ENCODE measurements at places on chromosomes 3 and 15.

- DNase-seq: no peak
Observed at GRCh38 chr15:73818308-73818985, 54.9 kb upstream of the TBC1D21 start.

DNA sequence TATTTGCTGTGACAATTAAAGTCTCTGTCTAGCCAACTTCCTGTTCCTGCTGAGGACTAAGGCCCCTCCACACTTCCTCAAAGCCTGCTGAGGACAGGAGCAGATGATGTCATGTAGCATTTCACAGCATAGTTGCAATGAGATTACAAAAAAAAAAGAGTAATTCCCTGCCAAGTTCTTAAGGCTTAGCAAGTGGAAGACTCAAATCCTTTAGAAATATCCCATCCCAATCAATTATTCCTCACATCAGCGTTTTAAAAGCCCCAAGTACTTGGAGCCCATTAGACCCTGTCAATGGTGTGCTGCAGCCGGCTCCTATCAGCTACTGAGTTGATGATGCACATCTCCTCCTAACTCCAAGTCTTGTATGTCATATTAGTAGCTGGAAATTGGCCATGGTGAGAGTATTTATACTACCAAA lies 51.7 kb downstream of the TRANK1 start:
- DNase-seq: no peak

GRCh38 chr3:193946945-193947344 lies 189.0 kb upstream of the HES1 start:
- DNase-seq: no peak

- DNase-seq: no peak
Observed at GRCh38 chr3:3191675-3192285, 12.3 kb upstream of the CRBN start.

- no peak for DNase-seq
Observed at GRCh38 chr3:8954938-8955763, 8.1 kb downstream of the RAD18 start.

GRCh38 chr3:143040261-143040879 lies 39.0 kb downstream of the U2SURP start:
- DNase-seq: no peak

DNA sequence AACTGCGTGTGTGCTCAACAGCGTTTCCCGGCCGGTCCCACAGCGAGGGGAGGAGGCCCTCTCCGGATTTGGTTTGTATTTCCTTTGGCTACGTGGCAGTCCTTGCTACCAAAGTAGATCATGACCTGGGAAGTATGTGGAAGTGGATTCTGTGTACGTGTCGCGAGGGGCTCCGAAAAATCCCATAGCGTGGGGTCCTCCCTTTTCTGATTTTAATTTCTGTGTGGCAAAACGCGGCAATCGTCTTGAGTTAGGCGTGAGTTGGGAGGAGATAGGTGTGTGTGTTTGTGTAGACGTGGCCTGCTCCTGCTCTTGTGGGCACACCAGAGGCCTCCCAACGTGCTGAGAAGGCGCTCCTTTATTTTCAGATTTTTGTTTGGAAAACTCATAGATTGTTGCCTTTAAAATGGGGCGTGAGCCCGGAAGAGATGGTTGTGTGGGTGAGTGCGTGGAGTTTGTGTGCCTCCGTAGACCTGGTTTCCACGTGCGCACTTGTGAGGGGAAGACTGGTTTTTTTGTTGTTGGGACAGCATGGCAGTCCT lies 1.2 kb downstream of the TRIM71 start:
- no peak for DNase-seq

DNA sequence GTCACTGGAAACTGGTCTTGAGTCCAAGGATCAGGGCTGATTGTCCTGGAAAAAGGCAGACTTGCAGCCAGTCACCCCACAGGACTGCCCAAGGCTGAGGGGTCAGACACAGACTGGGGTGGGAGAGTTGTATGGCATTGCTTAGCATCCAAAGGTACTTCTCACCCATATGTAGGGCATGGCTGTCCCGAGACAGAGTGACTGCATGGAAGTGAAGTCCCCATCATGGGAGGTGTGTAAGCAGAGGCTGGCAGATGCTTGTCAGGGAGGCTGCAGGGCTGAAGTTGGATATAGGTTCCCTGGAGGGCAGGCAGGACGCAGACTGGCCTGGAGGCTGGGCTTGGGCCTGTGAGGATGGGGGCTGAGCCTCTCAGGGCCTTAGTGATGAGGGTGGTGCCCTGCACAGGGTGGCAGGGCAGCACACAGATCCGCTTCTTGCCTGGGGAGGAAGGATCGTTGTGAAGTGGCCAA lies 31.1 kb downstream of the PSTPIP1 start:
- DNase-seq: no peak

DNA sequence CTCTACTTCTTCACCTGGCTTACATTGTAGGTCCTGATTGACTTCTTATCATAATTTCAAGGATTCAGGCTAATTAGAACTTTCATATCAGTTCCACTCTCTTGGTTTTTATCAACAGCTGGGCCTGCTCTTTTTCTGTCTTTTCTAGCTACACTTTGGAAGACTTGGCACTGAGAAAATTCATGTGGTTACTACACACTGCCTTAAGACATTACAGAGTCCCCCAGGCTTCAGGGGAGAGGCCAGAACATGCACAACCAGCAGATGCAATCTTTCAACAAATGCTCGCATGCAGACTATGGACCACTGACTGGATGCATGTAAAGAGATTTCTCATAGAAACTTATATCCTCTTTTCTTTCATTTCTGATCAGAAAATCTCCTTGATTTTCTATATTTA lies 423.5 kb downstream of the TUSC7 start:
- DNase-seq: no peak

- DNase-seq: peak; percentile 4
Observed at GRCh38 chr3:197256836-197257444, 41.5 kb downstream of the DLG1 start.

DNA sequence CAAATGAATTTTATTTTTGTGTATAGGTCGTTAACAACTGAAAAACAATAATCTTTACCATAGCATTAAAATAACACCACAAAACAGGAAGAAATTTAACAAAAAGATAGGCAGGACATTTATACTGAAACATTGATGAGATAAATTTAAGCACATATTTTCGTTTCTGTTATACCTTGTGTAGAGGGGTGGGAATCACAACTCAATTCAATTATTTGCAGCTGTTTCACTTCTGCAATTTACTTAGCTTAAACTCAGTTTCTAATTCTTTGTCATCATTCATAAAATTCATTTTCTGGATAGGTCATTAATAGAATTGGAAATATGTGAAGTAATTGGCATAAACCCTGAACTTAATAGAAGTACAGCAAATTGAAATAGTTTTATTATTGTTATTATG lies 42.3 kb downstream of the TP63 start:
- no peak for DNase-seq

- DNase-seq: no peak
Observed at GRCh38 chr3:136161516-136161915, 34.6 kb downstream of the MSL2 start.

DNA sequence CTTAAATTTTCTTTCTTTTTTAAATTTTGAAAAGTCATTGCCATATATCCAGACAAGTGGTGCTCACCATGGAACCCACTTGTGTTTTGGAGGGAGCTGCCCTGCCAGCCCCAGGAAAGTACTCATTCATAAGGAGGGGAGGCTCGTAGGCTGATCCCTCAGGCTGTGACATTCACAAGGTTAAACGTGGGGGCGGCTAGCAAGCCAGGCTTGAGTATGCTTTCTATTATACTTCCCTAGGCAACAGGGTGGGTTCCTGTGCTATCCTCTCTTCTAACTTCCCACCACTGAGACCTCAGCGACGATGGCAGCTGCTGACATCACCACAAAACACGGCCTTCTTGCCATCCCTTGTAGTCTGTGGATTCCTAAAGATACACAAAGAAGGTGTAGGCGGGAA lies 160.5 kb upstream of the C2CD4B start:
- no peak for DNase-seq

DNA sequence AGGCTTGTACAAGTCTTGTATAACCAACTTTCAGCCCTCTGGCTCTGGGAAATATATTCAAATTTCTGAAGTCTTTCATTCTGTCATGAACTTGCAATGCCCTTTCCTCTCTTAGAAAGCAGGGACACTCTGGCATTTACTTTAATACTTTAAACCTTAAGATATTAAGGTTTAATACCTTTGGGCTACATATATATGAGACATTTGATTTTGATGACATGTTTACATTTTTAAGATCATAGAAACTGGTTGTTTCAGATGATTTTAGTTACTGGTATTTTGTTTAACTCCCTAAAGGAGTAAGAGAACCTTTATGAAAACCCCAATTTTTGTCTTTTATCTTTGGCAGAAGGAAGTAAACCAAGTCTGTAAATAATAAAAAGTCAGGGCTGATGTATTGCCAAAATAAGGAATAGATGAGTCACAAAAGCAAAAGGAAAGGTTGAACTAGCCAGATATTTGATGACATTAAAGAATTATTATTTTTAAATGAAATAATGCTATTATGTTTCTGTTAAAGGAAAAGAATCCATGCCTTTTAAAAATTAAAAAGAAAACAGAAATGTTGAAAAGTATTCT lies 579.0 kb upstream of the CBLB start:
- no peak for DNase-seq

DNA sequence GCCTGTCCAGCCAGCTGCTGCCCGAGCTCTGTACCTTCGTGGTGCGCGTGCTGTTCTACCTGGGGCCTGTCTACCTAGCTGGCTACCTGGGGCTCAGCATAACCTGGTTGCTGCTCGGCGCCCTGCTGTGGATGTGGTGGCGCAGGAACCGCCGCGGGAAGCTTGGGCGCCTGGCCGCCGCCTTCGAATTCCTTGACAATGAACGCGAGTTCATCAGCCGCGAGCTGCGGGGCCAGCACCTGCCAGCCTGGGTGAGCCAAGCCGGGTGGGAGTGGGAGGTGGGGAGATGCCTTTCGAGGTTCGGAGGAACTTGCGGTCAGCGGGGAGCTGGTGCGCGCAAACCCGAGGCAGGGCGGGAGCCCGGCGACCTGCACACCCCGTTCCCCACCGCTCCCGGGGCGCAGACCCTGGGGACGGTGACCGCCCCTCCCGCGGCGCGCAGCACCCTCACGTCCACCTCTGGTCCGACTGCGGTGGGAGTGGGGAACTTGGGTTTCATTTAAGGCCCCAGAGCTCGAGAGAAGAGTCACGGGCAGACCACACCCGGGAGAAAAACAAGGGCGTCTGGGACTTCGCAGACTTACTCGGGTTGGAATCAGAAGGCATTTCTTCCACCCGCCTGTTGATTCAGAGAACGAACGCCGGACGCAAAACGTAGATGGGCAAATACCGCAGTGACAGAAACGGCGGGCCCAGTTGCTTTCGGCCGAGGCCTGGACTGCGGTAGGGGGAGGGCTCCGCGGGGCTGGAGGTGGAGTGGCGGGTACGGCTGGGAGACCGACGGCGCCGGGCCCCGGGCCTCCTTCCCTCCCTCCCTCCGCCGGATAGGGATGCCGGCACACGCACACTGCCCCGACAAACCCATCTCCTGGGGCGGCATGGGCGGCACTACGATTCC lies 708 bp downstream of the ESYT3 start:
- DNase-seq: no peak

DNA sequence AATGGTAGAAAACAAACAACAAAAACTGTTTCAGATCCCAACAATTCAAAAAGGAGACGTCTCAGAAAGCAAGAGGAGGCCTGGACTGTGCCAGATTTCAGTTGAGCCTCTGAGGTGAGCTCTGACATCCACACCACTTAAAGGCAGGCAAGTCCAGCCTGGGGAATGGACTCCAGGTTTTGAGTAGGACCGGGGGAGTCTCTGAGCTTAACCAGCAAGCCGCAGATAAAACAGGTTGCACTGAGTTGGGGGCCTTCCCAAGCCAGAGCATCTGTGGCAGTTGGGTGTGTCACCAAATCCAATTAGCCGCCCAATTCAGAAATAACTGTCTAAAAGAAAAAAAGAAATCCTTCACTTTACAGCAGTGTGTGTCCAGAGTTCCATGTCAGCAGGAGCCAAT lies 54.7 kb downstream of the OXNAD1 start:
- no peak for DNase-seq

DNA sequence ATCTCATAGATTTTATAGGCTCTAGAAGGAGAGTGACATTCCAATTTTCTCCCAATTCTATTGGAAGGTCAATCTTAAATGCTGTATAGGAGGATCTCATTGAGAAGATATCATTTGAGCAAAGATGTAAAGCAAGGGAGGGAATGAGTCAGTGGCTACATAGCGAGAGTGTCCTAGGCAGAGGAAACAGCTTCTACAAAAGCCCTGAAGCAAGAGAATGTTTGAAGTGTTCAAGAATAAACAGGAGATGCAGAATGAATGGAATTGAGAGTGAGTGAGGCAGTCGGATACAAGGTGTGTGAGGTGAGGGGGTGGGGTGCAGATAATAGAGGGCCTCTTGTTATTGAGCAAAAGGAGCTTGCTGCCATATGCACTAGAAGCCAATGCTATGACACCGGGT lies 545.9 kb downstream of the IGSF11 start:
- DNase-seq: no peak

GRCh38 chr15:28093752-28094535 lies 5.2 kb downstream of the OCA2 start:
- no peak for DNase-seq

DNA sequence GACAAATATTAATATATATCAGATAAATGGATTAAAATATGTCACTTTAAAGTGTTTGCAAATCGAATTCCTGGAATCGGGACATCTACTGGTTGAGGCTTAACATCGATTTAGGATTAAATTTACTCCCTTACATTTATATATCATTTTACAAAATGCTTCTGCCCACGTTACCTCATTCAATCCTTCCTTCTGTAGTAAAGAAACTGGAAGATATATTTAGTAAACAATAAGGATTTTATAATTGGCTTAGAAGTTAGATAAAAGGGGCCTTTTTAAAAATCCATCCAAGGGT lies 1.3 kb downstream of the CLPX start:
- no peak for DNase-seq

Data from stimulated activated CD8-positive, alpha-beta memory T cell treated with anti-CD3 and anti-CD28 coated beads, Interleukin-2, amount 100 ng/mL, for 48 hours (primary cell).